ENCODE measurements at places on chromosomes 7 and 10.

- no peak for DNase-seq
Observed at GRCh38 chr7:39271402-39271801, 293.7 kb downstream of the POU6F2 start.

DNA sequence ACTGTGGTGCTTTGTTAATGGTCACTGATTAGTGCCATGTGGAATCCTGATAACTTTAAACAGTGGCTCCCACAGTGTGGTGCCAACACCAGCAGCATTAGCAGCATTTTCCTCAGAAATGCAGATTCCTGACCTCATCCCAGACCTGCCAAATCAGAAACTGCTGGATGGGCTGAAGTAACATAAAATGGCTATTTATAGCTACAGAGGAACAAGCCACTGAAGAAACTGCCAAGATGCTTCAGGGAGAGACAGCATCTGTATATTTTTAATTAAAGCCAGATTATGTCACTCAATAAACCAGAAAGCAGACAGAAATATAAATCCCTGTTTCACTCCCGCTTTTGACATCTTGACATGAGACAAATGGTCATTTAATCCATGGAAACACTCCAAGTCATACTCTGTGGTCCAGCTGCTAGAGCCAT, 178.5 kb downstream of the AMPH start:
- no peak for DNase-seq

DNA sequence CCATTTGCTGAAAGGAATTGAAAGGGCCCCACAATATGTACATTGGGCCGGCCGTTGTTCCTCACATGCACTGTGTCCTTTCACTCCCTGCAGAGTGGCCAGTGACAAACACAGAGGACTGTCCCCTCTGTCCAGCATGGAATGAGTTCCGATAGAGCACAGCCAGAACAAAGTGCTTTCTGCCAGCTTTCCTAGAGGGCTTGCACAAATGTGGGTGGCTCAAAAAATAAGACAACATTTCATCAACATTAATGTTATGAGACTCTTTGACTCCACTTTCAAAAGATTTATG, 2.4 kb downstream of the PKD2L1 start:
- DNase-seq, result no peak

- no peak for DNase-seq
Observed at GRCh38 chr7:50962962-50963374, 180.3 kb upstream of the GRB10 start.

GRCh38 chr10:79239924-79240581, 107.2 kb upstream of the PPIF start:
- no peak for DNase-seq

GRCh38 chr7:150974468-150975391, 3.4 kb downstream of the KCNH2 start:
- DNase-seq, result no peak

DNA sequence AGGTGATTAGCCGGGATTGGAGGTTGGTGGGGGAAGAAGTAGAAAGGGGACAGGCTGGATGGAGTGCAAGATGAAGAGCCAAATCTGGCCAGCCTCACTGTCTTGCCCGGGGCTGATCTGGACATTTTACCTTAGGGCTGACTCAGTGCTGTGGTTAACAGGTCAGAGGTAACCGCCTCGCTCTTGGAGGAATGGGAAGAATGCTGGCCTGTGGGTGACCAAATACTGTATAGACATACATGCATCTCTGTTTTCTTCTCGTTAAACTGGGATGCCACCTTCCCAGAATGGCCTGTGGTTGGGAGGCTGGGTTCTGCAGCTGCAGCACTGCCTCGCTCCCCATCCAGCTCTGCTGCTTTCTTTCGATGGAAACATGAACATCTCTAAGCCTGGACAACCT, 120.0 kb downstream of the SEC23IP start:
- no peak for DNase-seq

GRCh38 chr10:126203746-126204145, 184.5 kb downstream of the ADAM12 start:
- no peak for DNase-seq

- no peak for DNase-seq
Observed at GRCh38 chr7:45972629-45973312, 51.7 kb upstream of the IGFBP3 start.

DNA sequence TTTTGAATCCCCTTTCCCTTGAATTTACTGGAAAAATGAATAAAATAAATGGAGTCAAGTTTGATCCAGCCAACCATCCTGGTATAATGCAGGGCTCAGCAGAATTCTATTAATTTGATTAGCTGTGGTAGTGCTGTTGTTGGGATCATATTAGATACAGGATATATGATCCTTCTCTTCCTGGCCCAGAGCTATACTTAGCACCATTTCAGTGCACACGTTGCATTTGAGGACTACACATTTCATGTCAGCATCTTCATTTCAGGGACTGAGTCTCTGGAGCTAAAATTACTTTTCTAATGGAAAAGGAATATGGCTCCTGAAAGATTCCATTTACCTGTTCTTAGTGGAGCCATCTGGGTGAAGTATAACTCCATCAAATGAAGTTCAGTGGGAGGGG, 240.3 kb downstream of the BMPER start:
- DNase-seq, result no peak

GRCh38 chr10:63415640-63416244, 50.0 kb downstream of the JMJD1C start:
- no peak for DNase-seq

GRCh38 chr7:36509962-36510361, 120.3 kb downstream of the ANLN start:
- DNase-seq, result no peak

DNA sequence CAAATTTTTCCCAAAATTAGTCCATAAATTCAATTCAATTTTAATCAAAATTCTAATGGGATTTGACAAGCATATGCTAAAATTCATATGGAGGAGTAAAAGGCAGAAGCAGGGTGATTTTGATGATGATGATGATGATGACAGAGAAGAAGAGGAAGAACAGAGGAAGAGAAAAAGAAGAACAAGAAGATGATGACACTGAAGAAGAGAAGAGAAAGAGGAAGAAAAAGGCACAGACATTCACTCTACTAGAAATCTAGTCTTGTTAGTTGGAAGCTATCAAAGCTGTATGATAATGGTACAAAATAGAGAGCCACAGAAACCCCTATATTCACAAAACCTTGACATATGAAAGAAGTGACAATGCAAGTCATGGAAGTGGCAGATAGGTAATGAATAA, 157.9 kb downstream of the ELMO1 start:
- no peak for DNase-seq

GRCh38 chr10:1214071-1214675, 158.0 kb downstream of the WDR37 start:
- DNase-seq, result no peak

GRCh38 chr7:21345361-21345760, 82.5 kb upstream of the SP4 start:
- DNase-seq, result no peak

DNA sequence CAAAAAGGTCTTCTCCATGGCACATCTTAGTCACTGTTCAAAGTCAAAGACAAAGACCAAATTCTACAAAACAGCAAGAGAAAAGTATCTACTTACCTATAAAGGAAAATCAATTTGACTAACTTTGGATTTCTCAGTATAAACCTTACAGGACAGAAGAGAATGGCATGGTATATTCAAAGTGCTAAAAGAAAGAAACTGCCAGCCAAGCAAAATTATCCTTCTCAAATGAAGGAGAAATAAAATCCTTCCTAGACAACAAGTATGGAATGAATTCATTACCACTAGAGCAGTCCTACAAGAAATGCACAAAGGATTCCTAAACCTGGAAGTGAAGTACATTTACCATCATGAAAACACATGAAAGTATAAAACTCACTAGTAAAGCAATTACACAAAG, 235.5 kb downstream of the STK31 start:
- no peak for DNase-seq

DNA sequence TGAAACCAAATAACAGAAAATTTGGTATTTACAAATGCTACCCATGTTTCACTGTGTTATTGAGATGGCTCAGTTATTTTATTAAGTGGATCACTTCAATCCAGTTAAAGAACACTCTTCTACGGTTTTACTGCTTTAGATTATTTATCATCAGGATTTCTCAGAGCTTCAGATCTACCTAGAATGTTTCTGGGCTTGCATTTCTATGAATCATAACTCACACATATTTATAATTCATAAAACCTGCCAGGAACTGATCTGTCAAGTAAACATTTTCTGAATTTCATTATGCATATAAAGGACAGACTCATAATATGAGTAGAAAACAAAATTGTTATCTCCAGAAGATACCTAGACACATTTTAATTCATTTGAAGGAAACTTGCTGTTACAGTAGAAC, 1172.3 kb upstream of the LRRTM3 start:
- DNase-seq, result no peak

- no peak for DNase-seq
Observed at GRCh38 chr10:97887399-97887798, 37.8 kb downstream of the GOLGA7B start.
